ENCODE measurements at places on chromosomes 4 and X.

- no peak for DNase-seq
Observed at GRCh38 chrX:14496674-14497073, 32.7 kb upstream of the GLRA2 start.

DNA sequence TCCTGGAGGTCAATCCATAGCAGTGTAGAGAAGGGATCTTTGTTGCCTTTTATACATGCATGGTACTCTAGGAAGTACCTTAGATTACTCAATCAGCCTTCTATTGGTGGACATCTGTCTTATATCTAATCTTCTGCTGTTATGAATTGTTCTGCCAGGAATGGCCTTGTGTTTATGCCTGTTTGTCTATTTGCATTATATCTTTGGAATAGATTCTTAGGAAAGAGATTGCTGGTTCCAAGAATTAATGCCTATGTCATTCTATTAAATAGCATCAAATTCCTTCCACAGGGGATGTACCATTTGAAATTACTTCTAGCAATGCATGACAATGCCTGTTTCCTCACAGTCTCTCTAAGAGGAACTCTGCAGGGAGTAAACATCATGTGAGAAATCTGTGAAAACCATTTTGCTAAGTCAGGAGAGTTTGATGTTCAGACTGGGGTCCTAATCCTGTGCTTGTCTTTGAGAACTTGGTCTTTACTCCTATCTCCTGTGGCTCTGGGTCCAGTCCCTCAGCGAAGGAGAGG, 42.5 kb downstream of the BEX3 start:
- no peak for DNase-seq

DNA sequence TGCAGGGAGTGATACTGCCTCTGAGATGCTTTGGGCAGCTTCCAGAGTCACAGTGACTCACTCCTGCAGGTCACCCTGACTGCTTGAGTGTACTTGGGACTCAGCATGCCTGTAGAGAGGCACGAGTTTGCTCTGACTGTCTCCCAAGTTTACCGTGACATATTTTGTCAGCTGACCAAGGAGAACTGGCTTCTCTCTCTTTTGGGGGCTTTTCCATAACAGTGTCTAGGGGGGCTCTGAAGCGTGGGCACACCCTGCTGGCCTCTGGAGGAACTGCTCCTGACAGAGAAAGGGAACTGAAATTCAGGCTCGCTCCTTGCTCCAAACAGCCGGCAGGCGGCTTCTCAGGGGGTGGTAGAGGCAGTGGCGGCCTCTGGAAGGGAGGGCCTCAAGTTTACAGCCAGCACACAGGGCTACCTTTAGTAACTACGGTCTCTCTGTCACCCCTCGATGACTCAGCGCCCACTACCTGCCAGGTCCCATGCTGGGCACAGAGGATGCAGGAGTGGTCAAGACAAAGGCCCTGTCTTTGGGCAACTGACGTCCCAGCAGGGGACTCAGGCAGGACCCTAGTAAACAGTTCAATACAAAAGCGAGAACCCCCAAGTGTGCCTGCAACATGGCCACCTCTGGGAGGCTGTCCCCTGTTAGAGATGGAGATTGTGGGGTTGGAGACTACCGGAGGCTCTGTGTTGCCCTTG, 17.8 kb downstream of the ZNF185 start:
- peak; percentile 69 for DNase-seq

DNA sequence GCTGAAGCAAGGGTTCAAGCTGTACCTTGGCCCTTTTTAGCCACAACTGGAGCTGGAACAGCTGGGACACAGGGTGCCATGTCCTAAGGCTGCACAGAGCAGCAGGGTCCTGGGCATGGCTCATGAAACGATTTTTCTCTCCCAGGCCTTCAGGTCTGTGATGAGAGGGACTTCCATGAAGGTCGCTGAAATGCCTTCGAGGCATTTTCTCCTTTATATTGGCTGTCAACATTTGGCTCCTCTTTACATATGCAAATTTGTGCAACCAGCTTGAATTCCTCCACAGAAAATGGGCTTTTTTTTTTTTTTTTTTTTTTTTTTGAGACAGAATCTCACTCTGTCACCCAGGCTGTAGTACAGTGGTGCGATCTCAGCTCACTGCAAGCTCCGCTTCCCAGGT, 430.8 kb downstream of the PCDH11X start:
- no peak for DNase-seq

DNA sequence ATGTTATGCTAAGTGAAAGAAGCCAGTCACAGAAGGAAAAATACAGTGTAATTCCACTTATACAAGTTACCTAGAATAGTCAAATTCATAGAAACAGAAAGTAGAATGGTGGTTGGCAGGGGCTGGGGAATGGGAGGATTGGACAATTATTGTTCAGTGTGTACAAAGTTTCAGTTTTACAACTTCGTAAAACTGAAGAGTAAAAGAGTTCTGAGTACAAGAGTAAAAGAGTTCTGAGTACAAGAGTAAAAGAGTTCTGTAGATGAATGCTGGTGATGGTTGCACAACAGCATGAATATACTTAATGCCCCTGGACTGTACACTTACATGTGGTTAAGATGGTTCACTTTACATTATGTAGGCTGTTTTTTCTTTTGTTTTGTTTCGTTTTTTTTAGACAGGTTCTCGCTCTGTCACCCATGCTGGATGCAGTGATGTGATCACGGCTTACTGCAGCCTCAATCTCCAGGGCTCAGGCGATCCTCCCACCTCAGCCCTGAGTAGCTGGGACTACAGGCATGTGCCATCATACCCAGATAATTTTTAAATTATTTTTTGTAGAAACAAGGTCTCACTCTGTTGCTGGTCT, 230.9 kb downstream of the SOWAHB start:
- no peak for DNase-seq

DNA sequence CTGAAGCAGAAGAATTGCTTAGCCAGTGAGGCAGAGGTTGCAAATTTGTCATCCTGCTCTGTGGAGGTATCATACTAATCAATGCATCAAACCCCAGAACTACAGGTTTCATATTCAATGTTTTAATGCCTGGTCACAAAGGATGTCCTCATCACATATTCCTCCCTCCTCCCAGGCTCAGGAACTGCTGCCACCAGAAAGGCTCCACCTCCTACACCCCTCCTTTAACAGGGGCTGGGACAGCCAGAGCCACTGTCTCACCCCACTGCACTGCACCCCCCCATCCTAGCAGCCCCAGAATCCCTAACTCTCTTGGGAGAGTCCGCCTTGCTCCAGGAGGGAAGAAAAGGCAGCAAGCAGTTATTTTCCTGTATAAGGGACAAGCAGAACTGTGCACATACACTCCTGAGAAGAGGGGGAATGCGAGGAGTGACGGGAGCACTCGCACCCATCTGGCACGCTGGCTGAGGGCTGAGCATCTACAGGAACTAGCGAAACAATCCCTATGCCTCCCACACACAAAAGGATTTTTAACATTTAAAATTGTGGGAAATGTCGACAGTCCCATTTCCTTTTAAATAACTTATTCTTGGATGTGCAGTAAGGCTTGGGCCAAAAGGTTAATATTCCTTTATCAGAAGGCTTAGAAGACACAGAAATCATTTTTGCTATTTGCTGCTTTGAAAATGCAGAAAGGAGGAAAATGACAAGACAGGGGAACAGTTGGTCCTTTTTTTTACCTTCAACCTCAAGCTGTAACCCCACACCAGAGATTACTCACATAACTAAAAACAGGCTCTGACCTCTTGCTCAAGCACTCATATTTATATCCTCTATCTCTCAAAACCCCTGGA, 27.8 kb downstream of the CD99L2 start:
- no peak for DNase-seq

DNA sequence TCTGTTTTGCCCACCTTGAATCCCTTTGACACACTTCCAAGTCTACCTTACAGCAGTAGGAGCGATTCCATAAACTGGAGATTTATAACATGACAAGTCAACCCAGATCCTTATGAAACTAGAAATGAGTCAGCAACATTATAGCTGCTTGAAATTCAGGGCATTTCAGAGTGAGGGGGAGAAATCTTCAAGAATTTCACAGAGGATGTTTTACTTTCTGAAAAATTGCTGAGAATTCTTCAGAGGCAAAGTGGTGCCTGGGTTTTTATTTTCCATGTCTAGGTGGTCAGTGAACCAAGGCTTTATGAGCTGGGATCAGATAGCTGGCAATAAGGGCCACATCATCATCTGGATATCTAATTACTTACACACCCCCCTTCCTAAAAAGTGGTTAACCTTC, 119.8 kb downstream of the PPARGC1A start:
- no peak for DNase-seq

DNA sequence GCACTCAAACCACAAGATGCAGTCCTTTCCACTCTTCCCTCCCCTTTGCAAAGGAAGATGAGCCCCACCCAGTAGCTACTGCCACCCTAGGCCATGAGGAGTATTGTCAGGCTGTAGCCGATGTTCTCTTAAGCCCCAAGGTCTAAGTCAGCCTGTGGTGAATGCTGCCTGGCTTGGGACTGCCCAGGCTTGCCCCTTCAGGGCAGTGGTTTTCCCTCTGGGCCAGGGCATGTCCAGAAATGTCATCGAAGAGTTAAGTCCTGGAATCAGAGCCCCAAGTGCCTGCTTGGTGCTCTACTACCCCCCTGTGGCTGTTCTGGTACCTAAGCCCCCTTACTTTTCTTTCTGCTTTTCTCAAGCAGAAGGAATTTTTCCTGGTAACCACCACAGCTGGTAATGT, 11.8 kb upstream of the PGK1 start:
- DNase-seq = peak; percentile 75

- no peak for DNase-seq
Observed at GRCh38 chrX:134933248-134933647, 57.5 kb upstream of the SMIM10 start.

DNA sequence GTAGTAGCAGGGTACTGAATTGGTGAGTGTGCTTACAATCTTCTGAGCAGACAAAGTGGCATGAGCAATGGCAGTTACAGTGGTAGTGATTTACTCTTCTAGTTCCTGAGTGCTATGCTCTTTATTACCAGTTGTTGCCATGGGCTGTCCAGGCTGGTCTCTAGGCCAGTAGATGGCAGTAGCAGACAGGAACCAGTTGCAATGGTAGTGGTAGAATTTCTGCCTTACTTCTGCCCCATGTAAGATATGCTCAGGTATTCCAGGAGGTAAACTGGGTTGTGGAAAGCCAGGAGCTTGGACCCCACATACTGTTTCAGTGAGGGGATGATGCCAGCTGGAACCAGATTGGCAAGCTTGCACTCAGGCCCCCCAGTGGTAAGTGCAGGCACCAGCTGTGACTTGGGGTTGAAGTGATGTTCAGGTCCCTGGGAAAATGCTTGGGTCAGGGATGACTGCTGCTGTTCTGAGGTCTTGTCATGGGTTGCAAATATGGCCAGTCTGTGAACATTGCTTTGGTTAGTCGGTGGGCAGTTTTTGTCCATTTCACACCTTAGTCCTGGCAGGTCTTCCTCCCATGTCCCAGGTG, 63.0 kb upstream of the ZXDB start:
- peak; percentile 55 for DNase-seq

GRCh38 chr4:138259824-138260223, 17.7 kb upstream of the SLC7A11 start:
- DNase-seq = no peak

- no peak for DNase-seq
Observed at GRCh38 chr4:120432301-120432860, 365.7 kb upstream of the MAD2L1 start.

DNA sequence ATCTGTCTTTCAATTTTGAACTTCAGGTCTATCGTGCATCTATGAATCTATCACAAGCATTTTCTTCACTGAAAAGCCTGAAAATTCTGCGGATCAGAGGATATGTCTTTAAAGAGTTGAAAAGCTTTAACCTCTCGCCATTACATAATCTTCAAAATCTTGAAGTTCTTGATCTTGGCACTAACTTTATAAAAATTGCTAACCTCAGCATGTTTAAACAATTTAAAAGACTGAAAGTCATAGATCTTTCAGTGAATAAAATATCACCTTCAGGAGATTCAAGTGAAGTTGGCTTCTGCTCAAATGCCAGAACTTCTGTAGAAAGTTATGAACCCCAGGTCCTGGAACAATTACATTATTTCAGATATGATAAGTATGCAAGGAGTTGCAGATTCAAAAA, 19.7 kb downstream of the TLR7 start:
- DNase-seq = no peak

DNA sequence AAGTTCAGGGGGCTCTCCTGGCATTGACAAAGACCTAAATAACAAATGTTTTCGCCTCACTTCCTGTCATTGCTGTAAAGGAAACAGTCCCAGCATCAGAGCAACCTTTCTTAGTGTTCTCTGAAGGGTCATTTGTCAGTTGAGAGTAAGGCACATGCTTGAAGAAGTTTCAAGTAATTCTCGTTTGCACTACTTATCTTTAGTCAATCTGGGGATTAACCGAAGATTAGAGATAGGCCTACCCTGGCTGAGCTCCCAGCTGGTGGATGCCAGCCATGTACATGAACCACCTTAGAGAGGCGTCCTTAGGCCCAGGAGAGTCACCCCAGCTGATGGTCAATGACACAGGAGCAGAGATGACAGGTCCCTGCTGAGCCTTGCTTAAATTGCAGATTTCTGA, 189.9 kb upstream of the PGRMC2 start:
- DNase-seq = no peak

DNA sequence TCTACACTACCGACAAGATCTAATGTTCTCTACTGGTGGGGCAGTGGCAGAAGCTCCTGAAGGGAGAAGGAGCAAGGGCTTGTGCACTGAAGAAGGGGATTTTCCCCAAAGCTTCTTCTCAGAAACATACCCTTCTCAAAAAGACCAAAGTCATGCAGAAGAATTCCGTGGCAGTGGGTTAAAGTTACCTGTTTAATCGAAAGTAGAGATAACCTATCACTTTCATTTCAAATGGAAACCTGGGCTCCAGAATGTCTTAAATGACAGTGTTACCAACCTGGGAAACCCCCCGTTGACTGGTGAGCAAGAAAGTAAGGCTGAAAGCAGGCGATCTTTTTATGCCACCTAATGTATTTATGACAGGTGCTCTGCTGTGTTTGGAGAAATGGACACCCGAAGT, 92.5 kb upstream of the TEX13D start:
- no peak for DNase-seq

DNA sequence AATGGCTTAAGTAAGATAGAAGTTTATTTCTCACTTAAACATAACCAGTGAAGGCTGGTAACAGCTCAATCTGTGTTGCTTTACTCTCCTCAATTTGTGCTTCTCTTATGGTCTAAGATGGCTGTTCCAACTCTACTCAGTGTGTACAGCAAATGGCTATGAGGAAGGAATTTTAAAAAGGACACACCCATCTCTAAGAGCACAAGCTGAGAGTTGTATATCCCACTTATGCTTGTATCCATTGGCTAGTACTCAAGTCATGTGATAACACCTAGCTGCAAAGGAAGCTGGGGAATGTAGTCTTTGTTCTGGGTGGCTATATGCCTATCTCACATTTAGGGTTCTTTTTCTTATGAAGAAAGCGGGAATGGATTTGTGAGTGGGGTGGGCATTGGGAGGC, 63.3 kb downstream of the GPAT3 start:
- DNase-seq = no peak

DNA sequence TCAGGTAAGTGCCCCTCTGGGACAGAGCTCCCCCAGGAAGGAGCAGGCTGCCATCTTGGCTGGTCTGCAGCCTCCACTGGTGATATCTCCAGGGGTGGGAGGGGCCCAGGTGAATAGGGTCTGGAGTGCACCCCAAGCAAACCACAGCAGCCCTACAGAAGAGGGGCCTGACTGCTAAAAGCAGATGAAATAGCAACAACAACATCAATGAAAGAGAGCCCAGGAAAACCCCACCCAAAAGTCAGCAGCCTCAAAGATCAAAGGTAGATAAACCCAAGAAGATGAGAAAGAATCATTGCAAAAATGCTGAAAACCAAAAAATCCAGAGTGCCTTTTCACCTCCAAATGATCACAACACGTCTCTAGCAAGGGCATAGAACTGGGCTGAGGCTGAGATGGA, 92.5 kb upstream of the PAGE3 start:
- no peak for DNase-seq

All from islet precursor cell (in vitro differentiated cells).